Fibroblast of upper back skin (primary cell): ENCODE measurements at places on chromosomes 16 and 17.

DNA sequence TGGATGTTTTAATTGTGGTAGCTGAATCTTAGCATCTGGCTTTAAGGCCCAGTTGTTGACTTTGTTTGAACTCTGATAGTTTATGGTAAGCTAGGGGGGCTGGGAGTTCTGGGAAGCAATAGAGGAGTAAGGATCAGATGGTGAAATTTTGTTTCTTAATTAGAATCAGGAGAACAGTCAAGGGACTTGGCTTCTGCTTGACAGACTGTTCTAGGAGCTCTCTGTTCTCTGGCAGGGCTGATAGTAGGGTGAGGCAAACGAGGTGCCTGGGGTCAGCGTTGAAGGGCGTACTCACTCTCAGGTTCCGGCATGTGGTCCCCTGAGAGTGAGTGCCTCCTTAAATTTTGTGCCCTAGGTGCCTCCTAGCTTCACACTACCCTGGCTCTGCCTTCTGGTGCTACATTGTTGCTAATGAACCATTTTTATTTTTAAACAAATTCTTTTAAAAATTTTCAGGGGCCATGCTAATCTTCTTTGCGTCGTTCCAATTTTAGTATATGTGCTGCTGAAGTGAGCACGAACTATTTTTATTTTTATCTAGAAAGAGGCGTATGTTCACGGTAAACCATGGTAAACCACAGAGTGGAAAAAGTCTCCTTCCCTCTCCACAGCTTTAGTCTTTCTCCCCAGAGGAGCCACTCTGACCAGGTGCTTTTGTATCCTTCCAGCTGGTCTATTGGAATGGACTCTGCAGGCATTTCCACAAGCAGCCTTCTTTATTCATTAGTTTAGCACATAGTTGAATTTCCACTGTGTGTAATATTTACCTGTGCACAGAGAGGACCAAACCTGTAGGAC is 19.7 kb downstream of the SLC7A6 start:
- no peak for DNase-seq

DNA sequence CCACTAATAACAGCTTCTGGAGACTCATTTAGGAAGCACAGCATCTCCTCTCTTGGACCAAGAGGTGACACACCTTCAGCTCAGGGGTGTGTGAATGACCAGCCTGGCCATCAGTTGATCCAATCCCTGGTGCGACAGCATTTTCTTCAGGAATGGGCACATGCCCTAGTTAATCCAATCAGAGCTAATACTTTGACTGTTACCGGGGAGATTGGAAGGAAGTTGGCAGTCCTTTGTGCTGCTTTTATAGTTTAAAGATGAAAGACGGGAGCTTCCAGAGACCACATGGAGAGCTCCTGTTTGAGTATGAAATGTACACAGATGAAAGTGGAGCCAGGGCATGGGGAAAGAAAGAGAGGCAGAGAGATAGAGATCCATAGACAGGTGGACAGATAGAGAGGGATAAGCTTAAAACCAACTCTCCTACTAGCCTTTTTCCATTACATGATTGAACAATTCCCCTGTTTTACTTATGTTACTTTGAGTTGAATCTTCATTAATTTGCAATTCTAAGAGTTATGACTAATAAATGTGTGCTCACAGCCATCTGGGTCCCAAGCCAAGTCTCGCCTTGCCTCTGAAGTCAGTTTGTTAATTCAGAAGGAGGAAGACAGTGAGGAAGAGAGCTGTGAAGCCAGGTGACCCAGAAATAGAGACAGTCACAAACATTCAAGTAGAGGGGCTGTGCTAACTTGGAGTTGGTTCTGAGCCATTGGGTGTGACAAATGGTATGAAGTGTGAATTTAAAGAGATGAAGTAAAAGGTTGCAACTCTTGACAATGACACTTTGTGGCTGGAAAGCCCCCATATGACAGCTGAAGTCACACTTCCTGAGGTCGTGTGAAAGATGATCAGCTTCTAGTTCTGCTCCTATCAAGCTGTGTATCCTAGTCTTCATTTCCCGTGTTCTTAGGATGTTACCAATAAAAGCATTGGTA is 120.0 kb upstream of the GOT2 start:
- DNase-seq: no peak

DNA sequence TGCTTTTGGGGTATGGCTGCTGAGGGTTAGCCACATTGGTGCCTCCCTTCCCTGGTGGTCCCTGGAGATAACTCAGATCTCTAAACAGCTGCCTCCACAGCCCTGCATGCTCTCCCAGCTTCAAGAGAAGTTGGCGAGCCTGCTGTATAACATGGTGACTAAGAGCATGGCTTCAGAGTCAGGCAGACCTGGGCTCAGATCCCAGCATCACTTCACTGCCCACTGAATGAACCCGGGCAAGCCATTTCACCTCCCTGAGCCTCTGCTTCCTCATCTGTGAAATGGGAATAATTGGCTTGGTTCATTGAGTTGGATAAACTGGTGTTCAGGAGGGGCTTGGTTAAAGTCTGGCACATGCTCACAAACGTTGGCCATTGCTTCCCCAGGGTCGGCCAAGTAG is 16.6 kb downstream of the KIF1C start:
- no peak for DNase-seq

DNA sequence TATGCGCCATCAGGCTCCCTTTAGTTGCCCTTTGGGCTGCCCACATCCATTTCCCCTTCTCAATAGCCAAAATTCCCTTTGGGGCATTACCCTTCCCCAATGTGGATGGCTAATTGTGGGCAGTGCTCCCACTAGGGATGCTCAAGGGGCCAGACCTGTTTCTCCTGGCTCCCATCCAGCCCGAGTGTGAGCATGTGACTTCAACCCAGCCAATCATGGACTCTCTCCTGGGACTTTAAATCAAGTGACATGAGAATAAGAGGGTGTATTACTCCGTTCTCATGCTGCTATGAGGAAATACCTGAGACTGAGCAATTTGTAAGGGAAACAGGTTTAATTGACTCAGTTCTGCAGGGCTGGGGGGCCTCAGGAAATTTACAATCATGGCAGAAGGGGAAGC is 60.9 kb upstream of the WSB1 start:
- DNase-seq: no peak

GRCh38 chr16:86215979-86216585 is 294.2 kb upstream of the FOXF1 start:
- DNase-seq: no peak
